ENCODE measurements at places on chromosomes 4 and X.

- no peak for DNase-seq
Observed at GRCh38 chr4:184531008-184531407, 56.7 kb upstream of the IRF2 start.

GRCh38 chrX:13502590-13502989 lies 66.8 kb upstream of the EGFL6 start:
- DNase-seq = no peak

DNA sequence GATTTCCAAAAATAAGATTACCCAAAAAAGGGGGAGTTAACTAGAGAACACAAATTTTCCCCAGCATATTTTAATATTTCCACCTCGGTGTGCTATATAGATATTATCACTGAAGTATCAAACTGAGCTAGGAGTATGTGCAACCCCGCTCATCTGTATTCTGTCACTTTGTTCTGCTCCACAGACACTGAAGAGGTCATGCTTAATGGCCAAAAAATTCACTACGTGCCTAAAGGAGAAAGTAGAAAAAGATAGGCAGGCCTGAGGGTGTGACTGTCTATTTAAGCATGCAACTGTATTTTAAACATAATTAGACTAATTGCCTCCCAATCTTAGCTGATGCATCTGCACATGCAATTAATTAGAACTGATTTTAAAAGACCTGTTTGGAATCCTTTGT lies 24.5 kb downstream of the SH3RF1 start:
- no peak for DNase-seq

GRCh38 chrX:2474280-2474962 lies 26.4 kb downstream of the DHRSX start:
- DNase-seq = no peak

GRCh38 chr4:107991945-107992630 lies 2.4 kb downstream of the HADH start:
- DNase-seq = no peak

DNA sequence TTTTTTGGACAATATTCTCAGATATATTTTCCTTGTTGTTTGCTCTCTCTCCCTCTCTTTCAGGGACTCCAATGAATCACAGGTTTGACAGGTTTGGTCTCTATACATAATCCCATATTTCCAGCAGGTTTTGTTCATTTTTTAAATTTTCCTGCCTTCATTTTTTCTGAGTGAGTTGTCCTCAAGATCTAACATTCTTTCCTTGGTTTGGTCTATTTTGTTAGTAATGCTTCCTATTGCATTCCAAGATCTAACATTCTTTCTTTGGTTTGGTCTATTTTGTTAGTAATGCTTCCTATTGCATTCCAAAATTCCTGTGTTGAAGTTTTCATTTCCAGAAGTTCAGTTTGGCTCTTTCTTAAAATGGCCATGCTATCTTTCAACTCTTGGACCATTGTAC lies 45.3 kb upstream of the ZMAT1 start:
- DNase-seq = no peak

Data from head of caudate nucleus (tissue), 42 donors.